ENCODE measurements at places on chromosomes 13 and 19. TPM values are rescaled to one million over a fixed set of nuclear protein-coding genes. Genes with fewer than 3 reads are reported as not detected.

The NRTN gene
- total RNA-seq: not detected

The CYP4F8 gene
- not detected for total RNA-seq

The ANGPTL4 gene
- not detected for total RNA-seq

The NFKBIB gene
- 16.3 TPM for total RNA-seq

The OPA3 gene
- 4.0 TPM for total RNA-seq

The GNG7 gene
- 1.1 TPM for total RNA-seq

The LCP1 gene
- 13.5 TPM for total RNA-seq

The EXOC3L2 gene
- 0.34 TPM for total RNA-seq

The LRG1 gene
- 0.09 TPM for total RNA-seq

The MBD3L4 gene
- not detected for total RNA-seq

The EFNB2 gene
- 8.1 TPM for total RNA-seq

The CYP2F1 gene
- total RNA-seq: not detected

The CYSLTR2 gene
- not detected for total RNA-seq

The KLK11 gene
- not detected for total RNA-seq

The PROZ gene
- total RNA-seq: not detected

All from A172 (cell line).